Astrocyte (in vitro differentiated cells and primary cell): ENCODE measurements at places on chromosomes 1 and 21. TPM values are rescaled to one million over a fixed set of nuclear protein-coding genes. Genes with fewer than 3 reads are reported as not detected.

GRCh38 chr1:223315665-223316064, 48.3 kb downstream of the SUSD4 start:
- no peak overlapping the region for H3K27ac ChIP-seq
- H3K36me3 ChIP-seq: no peaks in the 10 kb centered on the region
- no peak for DNase-seq
- no peak overlapping the region for H3K4me3 ChIP-seq
- H3K27me3 ChIP-seq: no peaks in the 10 kb centered on the region
- no peaks in the 10 kb centered on the region for H3K4me1 ChIP-seq

DNA sequence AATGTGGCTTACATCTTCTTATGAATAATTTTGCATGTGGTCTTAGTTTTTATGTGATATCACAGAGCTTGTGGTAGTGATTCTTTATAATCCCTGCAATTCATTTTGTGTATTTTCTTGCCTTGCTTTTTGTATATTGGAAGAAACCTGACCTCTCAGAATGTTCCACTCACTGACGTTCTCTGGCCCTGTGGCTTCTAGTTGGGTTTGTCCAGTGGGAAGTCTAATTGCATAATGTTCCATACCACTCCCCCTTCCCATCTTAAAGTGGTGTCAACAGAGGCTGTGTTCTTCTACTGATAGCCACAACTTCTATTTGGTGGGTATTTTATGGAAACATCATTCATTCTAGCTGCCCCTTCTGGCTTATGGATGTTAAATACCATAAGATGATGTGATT, 225.3 kb downstream of the BACH1 start:
- H3K36me3 ChIP-seq: no peaks in the 10 kb centered on the region
- no peak overlapping the region for H3K4me3 ChIP-seq
- no peak for DNase-seq
- no peaks in the 10 kb centered on the region for H3K4me1 ChIP-seq
- H3K27ac ChIP-seq: no peak overlapping the region

DNA sequence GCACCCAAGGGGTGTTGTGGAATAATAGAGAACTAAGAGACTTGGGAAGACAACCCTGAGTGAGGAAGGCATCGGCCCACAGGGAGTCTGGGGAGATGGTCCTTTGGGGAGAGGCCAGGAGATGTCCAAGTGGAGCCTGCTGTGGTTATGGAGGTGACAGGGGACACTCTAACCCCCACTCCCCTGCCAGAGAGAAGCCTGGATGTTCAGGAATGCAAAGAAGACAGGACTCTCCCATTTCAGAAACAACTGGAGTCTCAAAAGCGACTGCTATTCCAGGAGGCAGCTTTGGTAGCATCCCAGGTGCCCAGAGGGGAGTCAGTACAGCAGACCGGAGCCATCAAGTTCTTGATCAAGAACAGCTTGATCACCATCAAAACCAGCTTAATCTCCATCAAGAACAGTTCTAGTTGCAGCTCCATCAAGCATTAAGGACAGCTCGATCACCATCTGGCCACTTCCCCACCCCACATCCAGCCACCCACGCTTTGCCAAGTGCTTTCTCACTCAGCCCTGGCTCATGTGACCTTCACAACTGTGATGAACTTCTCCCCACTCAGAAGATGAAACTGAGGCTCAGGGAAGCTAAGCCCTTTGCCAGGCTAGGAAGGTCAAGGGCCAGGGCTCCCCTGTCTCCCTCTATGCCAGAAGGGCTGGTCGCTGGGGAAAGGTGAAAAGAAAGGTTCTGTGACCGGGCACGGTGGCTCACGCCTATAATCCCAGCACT, 743 bp downstream of the CD52 start:
- peaks cover 3% of the 10 kb centered on the region for H3K27me3 ChIP-seq
- no peak overlapping the region for H3K27ac ChIP-seq
- peaks cover 5% of the 10 kb centered on the region for H3K4me1 ChIP-seq
- no peaks in the 10 kb centered on the region for H3K36me3 ChIP-seq

HES3 gene
- total RNA-seq: not detected in 2 replicates

KIRREL1 gene
- total RNA-seq: 195 and 231 TPM in 2 replicates

TMCC2 gene
- 10.6 and 10.8 TPM in 2 replicates for total RNA-seq

FCER1G gene
- total RNA-seq: 0.68 and 0.91 TPM in 2 replicates
